ENCODE measurements at places on chromosomes 3 and 15.
A peak's percentile ranks its signal among the peaks of the same experiment; 100 is the strongest.

- no peak for DNase-seq
These were observed 11.3 kb upstream of the KIF23 start for GRCh38 chr15:69402816-69403215.

DNA sequence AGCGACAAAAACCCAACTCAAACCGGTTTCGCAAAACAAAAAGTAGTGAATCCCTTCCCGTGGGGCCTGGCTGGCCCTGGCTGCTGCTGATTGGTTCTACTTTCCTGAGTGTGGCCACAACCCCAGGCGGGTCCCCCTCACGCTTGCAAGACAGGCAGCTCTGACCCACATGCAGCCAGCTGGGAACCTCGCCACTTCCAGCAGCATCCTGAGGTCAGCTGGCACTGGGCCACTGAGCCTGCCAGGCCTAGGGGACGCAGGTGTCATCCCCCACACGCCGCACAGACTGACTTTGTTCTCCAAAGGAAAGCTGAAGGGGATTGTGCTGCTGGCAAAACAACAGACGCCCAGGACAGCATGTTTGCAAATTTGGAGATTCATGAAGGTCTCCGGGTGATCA, 111.1 kb downstream of the TPRA1 start:
- DNase-seq: no peak

- DNase-seq: peak; percentile 15
These were observed 90.4 kb upstream of the ASB14 start for GRCh38 chr3:57382933-57383332.

DNA sequence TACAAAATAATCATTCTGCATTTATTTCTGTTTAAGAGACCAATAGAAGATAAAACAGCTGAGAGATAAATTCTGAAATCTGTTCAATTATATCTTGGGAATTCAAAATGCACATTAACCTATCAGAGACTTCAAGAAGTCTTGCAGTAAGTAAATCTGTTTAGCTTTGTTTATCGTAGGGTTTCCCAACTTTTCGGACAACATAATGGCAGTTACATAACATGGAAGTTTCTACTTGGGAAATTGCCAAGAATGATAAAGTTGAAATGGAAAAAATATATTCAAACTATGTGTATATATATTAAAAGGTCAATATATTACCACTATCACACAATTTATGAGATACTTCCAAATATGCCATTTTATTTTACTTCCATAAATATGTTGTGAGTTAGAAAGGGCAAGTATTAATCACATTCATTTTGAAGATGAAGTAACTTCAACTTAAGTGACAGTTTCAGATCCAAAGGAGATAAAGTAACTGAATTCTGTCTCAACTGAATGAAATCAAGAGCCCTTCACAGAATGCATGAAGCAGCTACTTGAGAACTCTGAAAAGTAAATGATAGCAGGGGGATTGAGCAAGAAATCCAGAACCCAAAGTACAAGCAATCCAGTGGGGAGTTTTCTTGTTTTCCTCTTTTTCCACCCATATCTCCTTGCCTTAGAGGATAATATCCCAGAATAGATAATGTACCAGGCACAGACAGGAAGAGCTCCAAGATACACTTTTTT, 108.8 kb downstream of the PLOD2 start:
- peak; percentile 45 for DNase-seq

GRCh38 chr15:84910928-84911623, 26.6 kb downstream of the SLC28A1 start:
- DNase-seq: no peak

- no peak for DNase-seq
These were observed 34.4 kb upstream of the IQSEC1 start for GRCh38 chr3:13107661-13108060.

DNA sequence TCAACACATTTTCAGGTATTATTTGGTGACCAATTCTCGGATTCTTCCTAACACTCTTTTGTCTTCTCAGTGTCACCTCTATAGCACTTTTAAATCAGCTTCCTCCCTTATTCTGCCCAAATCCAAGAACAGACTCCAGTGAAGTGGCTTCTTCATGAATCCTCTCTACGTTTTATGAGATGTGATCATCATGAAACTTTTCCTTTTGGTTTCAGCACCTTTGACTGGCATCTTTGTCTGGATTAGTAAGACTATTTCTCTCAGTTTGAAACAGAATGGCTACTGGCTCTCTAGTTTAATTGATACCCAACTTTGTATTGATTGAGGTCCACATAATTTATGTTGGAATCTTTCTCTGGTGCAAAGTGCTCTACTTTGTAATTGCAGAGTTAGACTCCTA, 45.6 kb downstream of the CMC1 start:
- no peak for DNase-seq

- DNase-seq: no peak
These were observed 65.7 kb upstream of the CMTM7 start for GRCh38 chr3:32325927-32326326.

GRCh38 chr15:25863111-25863967, at the start of gene ATP10A:
Gene ATP10A (minus strand): TSS chr15:25863327. CDS start chr15:25863096, 231 bp downstream.
- peak; percentile 26 for DNase-seq

DNA sequence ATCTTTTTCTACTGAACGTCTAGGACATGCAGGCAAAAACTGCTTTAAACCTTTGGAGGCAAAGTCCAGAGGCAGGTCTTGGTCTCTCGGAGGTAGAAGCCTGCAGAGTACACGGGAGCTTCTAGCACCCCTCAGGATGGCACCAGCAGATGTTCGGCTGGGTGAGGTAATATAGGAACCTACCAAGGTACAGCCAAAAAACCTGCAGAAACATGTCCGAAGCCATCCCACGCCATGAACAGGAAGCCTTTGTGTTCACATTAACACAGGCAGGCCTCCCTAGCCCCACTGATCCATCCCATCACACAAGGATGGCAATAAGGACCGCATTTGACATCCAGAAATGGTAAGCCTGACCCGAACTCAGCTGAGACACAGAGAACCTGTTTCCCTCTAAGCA, 157.9 kb upstream of the HES1 start:
- DNase-seq: no peak

GRCh38 chr15:38862099-38862498, 297.5 kb upstream of the RASGRP1 start:
- no peak for DNase-seq

GRCh38 chr3:192332386-192333291, 394.7 kb downstream of the FGF12 start:
- no peak for DNase-seq

DNA sequence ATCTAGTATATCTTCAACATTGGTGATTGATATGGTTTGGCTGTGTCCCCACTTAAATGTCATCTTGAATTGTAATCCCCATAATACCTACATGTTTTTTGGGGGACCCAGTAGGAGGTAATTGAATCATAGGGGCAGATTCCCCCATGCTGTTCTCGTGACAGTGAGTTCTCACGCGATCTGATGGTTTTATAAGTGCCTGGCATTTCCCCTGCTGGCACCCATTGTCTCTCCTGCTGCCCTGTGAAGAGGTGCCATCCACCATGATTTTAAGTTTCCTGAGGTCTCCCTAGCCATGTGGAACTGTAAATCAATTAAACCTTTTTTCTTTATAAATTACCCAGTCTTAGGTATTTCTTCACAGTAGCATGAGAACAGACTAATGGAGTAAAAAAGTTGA, 1094.6 kb downstream of the ROBO2 start:
- DNase-seq: no peak

- peak; percentile 32 for DNase-seq
These were observed 25.0 kb upstream of the TMC3 start for GRCh38 chr15:81398910-81399551.

DNA sequence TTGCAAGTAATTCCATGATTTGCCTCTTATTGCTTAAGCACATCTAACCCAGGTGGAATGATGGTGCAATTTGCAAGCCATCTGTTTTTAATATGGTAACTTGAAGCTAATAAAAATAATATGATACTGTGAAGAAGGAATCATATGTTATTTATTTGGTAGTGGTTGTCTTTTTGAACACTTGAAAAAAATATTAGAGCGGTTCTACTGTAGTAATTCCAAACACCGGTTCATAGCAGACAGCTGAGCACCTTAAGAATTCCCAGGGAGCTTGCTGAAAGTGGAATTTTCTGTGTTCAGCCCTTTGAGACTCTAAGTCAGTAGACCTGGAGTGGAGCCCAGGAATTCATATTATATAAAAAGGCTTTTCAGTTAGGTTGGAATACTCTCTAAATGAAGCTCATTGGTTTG, 687.4 kb downstream of the EDEM1 start:
- DNase-seq: no peak

GRCh38 chr3:195746346-195746745, 25.6 kb downstream of the MUC20 start:
- DNase-seq: no peak

GRCh38 chr15:74027688-74028087, 33.2 kb downstream of the PML start:
- DNase-seq: no peak

Data from iris pigment epithelial cell (primary cell).